ENCODE measurements at places on chromosomes 3 and 15.

- DNase-seq: no peak
Observed at GRCh38 chr15:81146466-81146865, 12.4 kb downstream of the CFAP161 start.

GRCh38 chr15:58046467-58046866, 19.0 kb downstream of the ALDH1A2 start:
- DNase-seq: no peak

DNA sequence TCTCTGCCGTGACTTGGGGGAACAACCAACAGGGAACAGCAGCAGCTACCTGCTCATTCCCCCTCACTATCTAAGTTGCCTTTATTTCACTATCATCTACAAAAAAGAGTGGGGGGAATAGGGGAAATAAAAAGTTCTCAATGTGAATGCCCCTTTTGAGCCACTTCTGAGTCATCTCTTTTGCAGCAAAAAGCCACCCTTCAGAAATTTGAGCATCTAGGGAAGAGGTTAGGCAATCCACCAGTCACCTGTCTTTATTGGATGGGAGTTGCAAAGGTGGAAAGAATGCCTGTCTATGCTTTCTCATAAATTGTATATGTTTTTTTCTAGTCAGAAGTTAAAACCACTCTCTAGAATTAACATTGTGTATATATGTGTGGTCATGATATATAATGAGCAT, 41.1 kb downstream of the GPD1L start:
- no peak for DNase-seq

DNA sequence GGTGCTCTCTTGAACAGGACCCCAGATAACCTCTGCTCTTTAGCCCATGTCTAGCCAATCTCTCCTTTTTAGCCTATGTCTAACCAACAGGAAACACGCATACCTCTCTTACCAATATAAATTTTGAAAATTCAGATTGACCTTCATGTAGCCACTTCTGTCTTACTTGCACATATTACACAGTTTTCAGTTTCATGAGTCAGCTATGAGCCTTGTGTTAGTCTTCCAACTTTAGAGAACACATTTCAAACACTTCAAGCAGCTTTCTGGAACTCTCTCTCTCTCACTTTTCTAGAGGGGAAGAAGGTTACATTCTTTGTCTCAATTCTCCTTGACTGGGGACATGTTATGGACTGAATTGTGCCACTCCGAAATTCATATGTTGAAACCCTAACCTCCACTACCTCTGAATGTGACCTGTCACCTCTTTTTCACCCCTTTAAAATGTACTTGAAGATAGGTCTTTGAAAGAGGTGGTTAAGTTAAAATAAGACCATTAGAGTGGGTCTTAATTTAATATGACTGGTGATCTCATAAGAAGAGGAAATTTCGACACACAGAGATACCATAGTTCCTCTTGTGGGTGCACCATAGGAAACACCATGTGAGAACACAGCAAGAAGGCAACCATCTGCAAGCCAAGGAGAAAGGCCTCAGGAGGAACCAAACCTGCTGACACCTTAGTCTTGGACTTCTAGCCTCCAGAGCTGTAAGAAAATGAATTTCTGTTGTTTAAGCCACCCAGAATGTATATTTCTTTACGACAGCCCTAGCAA, 480.3 kb upstream of the ALCAM start:
- no peak for DNase-seq
